Omental fat pad (tissue), 4 donors: ENCODE measurements at places on chromosomes 11 and 22.

GRCh38 chr11:116928102-116928777, 90.8 kb upstream of the APOA1 start:
- DNase-seq: no peak

GRCh38 chr11:72007587-72007986, 8.9 kb downstream of the IL18BP start:
- DNase-seq: no peak

DNA sequence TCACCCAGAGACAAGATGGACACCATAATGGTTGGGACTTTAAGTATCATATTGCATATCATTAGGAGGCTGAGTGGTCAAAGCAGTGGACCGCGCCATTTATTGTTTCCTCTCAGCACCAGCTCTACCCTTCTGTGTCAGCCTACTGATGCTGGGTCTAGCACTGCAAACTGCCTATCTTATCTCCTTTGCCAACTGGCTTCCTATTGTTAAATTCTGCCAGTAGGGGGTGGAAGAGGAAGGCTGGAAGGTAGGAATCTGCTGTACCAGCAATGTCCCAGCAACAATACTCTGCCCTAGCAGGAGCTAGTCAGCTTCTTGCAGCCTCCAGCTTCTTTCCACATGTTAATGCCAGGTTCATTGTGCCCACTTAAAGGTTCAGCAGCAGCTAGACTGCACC, 367.1 kb upstream of the PDGFD start:
- no peak for DNase-seq

DNA sequence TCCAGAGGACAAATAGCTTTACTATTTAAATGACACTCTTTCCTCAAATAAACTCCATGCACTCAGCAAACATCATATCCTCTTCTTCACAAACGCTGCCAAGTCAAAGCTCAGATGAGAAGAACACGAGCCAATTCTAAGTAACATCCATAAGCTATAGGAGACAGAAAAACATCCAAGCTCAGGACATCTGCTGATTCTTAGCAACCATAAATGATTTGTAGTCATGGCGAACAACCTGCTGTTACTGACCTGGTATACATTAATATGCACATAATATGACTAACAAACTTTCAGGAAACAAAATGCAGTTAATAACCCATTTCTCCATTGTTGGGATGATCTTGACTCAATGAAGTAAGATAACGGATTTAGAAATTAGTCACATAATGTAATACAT, 6.7 kb downstream of the GALNT18 start:
- DNase-seq: no peak

DNA sequence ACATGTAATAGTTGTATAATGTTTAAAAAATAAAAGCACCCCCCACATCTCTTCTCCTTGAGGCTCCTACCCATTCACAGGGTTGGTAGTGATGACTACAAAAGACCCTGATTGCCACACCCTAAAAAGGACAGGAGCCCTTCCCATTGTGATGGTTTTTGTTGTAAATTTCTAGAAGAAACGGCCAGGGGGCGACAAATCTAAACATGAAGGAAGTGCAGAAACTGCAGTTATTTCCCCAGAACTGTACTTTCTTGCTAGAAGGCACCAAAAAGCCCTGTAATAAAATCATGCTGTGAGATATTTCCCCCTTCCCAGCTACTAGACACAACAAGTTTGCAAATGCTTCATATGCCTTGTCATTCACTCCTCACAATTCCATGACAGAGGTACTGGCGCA, 10.8 kb downstream of the PRR5L start:
- no peak for DNase-seq
